Suprapubic skin (tissue), 4 donors: ENCODE measurements at places on chromosomes 7 and 10. TPM values are rescaled to one million over a fixed set of nuclear protein-coding genes. Genes with fewer than 3 reads are reported as not detected.

DNA sequence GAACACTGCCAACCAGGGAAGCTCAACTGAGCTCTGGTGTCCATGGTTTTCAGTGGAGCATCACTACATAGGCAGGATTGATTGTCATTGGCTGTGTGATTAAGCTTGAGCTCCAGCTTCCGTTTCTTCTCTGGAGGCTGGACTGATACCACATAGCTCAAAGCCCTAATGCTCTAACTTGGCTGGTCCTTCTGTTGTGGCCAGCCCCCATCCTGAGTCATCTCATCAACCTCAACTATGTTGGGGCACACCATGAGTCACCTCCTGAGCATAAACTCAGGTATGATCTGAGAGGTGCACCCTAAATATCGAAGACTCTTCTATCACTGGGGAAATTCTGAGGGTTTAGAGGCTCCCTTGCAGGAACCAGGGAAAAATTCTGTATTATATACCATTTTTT, 114.5 kb upstream of the INHBA start:
- DNase-seq: no peak
- H3K4me3 ChIP-seq: no peak overlapping the region
- H3K4me1 ChIP-seq: no peaks in the 10 kb centered on the region
- H3K27ac ChIP-seq: no peak overlapping the region
- no peaks in the 10 kb centered on the region for H3K27me3 ChIP-seq
- no peaks in the 10 kb centered on the region for H3K36me3 ChIP-seq

- H3K4me1 ChIP-seq: peaks cover 7% of the 10 kb centered on the region
- H3K27me3 ChIP-seq: no peaks in the 10 kb centered on the region
- no peak overlapping the region for H3K27ac ChIP-seq
Observed at GRCh38 chr7:2040201-2040892, 192.4 kb downstream of the MAD1L1 start.

GRCh38 chr7:44979481-44980392, 922 bp upstream of the MYO1G start:
- no peak for DNase-seq
- H3K36me3 ChIP-seq: peaks cover 32% of the 10 kb centered on the region
- H3K27me3 ChIP-seq: no peaks in the 10 kb centered on the region

DNA sequence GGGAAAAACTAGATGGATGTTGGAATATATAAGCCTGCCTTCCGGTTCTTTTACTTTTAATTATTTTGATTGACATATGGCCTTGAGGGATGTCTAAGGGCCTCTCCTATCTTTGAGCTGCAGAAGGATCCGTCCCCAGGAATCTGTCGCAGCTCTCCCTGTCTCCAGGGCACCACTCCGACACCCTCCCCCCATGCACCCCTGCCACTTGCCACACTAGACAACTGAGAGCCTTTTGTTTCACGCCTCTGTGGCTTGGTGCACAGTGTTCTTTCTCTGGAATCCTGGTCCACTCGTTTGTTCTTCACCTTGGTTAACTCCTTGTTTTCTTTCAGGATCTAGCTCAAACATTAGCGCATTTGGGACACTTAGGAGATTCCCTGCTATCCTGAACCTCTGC, 124.1 kb upstream of the EFCAB10 start:
- no peak overlapping the region for H3K4me3 ChIP-seq
- H3K36me3 ChIP-seq: no peaks in the 10 kb centered on the region
- no peak overlapping the region for H3K27ac ChIP-seq
- no peak for DNase-seq
- H3K27me3 ChIP-seq: no peaks in the 10 kb centered on the region

DNA sequence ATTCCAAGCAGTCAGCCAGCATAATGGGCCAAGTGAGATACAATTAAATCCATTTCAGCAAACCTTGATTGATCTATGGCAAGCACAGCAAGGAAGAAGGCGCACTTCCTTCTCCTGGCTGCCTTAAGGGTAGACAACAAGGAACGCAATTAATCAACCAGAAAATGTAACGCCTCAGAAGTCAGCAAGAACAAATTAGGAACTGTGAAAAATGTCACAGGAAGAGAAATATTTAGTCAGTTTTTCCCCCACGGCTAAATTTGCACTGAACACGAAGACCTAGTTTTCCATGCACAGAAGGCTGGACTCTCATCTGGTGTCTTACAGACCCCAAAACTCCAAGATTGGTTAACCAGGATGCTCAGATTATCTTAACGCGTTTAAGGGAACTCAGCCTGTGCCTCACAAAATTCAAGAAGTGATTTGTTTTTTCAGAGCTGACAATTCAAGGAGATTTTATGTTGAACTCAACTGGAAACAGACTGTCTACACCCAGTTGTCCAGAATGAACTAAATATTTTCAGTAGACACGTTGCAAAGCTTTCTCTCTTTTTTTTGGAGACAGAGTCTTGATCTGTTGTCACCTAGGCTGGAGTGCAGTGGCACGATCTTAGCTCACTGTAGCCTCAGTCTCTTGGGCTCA, 14.2 kb downstream of the SNX8 start:
- H3K4me1 ChIP-seq: peaks cover 21% of the 10 kb centered on the region
- peak overlapping the region; percentile 82 for H3K27ac ChIP-seq

- no peak overlapping the region for H3K27ac ChIP-seq
- H3K4me3 ChIP-seq: no peak overlapping the region
- no peaks in the 10 kb centered on the region for H3K4me1 ChIP-seq
- DNase-seq: no peak
Observed at GRCh38 chr10:57249615-57250281, 888.7 kb upstream of the ZWINT start.

The NPSR1 gene
- total RNA-seq: not detected

GRCh38 chr7:43077285-43077684, 35.2 kb upstream of the HECW1 start:
- DNase-seq: no peak
- H3K36me3 ChIP-seq: no peaks in the 10 kb centered on the region
- H3K27me3 ChIP-seq: peaks cover 15% of the 10 kb centered on the region

DNA sequence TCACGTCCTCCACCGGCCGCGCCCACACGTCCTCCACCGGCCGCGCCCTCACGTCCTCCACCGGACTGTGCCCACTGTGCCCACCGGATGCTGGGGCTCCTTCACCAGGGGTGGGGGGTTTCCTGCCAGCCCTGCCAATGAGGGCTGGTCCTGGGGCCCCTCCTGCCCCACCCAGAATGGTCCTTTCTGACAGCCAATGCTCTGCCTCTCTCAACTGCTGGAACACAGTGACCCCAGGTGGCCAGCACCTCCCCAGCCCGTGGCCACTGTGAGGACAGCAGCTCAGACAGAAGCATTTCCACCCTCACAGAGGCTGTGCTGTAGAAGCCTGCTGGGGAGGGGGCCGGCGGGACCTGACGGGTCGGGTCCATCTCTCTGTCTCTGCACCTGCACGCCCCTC, 90.1 kb upstream of the DNAAF5 start:
- no peaks in the 10 kb centered on the region for H3K36me3 ChIP-seq
- H3K27me3 ChIP-seq: no peaks in the 10 kb centered on the region
- H3K27ac ChIP-seq: no peak overlapping the region
- no peak overlapping the region for H3K4me3 ChIP-seq

DNA sequence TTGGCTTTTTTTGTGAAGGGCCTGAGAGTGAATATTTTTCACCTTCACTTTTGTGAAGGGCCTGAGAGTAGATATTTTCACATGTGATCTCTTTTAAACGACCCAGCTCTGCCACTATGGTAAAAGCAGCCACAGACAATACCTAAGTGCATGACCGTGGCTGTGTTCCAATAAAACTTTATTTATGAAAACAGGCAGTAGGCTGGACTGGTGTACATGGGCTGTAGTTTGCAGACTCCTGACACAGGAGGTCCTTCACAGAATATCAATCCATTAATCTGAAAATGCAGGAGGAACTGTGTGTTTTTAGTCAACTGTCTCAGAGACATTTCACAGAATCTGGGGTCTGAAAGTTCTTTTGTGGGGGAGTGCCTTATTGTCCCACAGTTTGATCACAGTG, 186.9 kb downstream of the PRKCQ start:
- DNase-seq: no peak
- no peaks in the 10 kb centered on the region for H3K36me3 ChIP-seq
- H3K27ac ChIP-seq: no peak overlapping the region
- H3K27me3 ChIP-seq: no peaks in the 10 kb centered on the region

The SLC26A4 gene
- total RNA-seq: 0.26 TPM

DNA sequence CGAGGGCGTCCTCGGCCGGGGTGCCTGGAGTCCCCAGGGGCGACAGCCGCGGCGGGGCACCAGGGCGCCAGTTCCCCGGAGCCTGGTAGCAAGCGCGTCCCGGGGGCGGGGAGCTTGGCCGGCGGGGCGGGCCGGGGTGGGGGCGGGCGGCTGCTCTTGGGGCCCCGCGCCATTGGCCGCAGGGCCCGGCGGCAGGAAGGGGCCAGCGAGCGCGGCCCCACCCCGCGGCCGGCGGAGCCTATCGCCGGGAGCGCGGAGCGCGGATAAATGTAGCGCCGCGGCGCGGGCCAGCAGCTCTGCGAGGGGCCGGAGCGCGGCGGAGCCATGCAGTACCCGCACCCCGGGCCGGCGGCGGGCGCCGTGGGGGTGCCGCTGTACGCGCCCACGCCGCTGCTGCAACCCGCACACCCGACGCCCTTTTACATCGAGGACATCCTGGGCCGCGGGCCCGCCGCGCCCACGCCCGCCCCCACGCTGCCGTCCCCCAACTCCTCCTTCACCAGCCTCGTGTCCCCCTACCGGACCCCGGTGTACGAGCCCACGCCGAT, at the start of gene HHEX:
Gene HHEX (plus strand): TSS at position 293 of the 548 bp plus-strand sequence. CDS start 32 bp downstream, at position 325.
- H3K4me3 ChIP-seq: peak within 1 kb of the TSS; percentile 52
- peaks cover 63% of the 10 kb centered on the region for H3K27me3 ChIP-seq
- no peaks in the 10 kb centered on the region for H3K36me3 ChIP-seq
- peaks cover 29% of the 10 kb centered on the region for H3K4me1 ChIP-seq
- DNase-seq: no peak

The ARHGEF35 gene
- 15.5 TPM for total RNA-seq

- no peak for DNase-seq
- no peak overlapping the region for H3K4me3 ChIP-seq
- peaks cover 7% of the 10 kb centered on the region for H3K4me1 ChIP-seq
- H3K27me3 ChIP-seq: no peaks in the 10 kb centered on the region
Observed at GRCh38 chr10:72702868-72703581, 11.1 kb downstream of the MCU start.

- no peak overlapping the region for H3K27ac ChIP-seq
- DNase-seq: peak; percentile 61
- H3K4me1 ChIP-seq: peaks cover 2% of the 10 kb centered on the region
- peaks cover 7% of the 10 kb centered on the region for H3K27me3 ChIP-seq
- no peak overlapping the region for H3K4me3 ChIP-seq
Observed at GRCh38 chr7:149825567-149826343, 12.4 kb upstream of the ZNF862 start.

- H3K4me1 ChIP-seq: peaks cover 10% of the 10 kb centered on the region
- no peak overlapping the region for H3K4me3 ChIP-seq
- DNase-seq: no peak
- H3K36me3 ChIP-seq: no peaks in the 10 kb centered on the region
- H3K27ac ChIP-seq: no peak overlapping the region
- no peaks in the 10 kb centered on the region for H3K27me3 ChIP-seq
Observed at GRCh38 chr7:30411173-30411572, 67.4 kb downstream of the NOD1 start.
